ENCODE measurements at places on chromosomes 3 and 15.

- DNase-seq, result no peak
These were observed 629.2 kb upstream of the ZNF385D start for GRCh38 chr3:22380253-22380652.

DNA sequence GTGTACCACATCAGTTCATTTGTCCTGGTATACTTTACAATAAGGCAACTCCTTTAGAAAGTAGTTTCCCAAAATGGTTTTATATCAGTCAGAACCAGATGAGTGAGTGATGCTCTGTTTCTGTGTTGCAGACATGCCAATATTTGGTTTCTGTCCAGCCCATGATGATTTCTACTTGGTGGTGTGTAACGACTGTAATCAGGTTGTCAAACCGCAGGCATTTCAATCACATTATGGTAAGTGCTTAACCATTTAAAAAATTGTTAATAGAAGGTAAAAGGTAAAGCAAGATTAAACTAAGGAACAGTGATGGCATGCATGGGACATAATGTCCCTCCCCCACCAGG, 40.0 kb upstream of the SCAANT1 start:
- no peak for DNase-seq

GRCh38 chr15:37100966-37101215, 542 bp upstream of the MEIS2 start:
- no peak for DNase-seq

GRCh38 chr3:190586631-190587011, 72.7 kb downstream of the IL1RAP start:
- DNase-seq, result peak; percentile 31

DNA sequence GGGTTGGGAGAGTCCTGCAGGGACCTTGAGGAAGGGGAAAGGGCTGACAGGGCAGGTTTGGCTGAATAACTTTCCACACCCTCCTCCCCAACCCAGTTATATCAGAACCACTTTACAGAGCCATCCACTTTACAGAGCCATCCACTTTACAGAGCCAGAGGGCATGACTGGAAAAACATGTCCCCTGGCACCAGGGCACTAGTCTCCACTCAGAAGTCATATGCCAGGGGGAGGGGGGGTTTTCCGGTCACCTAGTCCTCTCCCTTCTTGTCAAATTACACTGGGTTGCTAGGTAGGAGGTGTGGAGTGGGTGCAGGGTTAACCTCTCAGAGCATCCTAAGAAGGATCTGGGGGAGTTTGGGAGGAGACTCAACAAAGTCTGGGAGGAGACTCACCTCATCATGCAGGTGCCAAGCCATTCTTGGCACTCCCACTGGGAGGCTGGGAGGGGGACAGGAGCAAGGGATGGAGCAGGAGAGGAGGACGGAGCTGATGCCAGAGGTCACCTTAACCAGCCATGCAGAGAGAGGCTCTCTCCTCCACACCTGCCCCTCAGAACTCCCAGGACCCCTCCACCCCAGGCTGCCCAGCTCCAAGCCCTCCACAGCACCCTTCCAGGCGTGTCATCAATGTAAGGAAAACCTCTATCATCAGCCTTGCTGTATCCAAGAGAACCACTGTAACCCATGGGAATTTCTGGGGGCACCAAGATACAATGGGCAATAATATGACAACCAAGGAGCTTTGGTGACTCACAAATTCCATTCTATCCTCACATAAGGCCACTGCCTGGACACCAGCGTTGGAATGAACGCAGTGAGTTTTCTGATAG, 1.7 kb downstream of the LRRC2 start:
- no peak for DNase-seq

GRCh38 chr3:194265505-194265892, 85.6 kb downstream of the CPN2 start:
- DNase-seq, result peak; percentile 82

- no peak for DNase-seq
These were observed 140.8 kb downstream of the ADAM10 start for GRCh38 chr15:58608711-58609110.

DNA sequence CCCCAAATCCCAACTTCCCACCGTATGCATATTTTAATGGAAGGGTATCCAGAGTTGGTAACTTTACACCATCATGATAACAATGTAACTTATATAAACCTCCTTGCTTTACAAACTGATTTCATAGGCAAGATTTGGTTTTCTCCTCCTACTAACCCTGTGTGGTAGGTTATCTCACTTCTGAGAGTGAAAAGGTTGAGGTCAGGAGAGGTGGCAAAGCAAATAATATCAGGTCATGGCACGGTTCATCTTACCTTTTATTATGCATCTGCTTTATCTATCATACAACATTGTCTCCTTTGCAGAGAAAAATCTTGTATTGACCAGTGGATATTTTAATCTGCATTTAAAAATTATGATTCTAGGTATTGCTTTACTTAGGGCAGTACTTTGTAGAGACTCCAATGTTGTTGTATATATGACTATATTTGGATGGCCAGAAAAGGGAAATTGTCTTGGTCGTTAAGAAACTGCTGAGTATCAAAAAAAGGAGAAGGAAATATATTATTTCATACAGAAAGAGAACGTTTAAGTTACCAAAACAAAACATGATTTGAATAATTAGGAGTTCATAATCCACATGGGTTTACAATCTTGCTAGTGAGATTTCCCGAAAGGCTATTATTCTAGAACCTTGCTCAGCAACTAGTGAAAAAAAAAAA, 30.4 kb downstream of the NFKBIZ start:
- no peak for DNase-seq

DNA sequence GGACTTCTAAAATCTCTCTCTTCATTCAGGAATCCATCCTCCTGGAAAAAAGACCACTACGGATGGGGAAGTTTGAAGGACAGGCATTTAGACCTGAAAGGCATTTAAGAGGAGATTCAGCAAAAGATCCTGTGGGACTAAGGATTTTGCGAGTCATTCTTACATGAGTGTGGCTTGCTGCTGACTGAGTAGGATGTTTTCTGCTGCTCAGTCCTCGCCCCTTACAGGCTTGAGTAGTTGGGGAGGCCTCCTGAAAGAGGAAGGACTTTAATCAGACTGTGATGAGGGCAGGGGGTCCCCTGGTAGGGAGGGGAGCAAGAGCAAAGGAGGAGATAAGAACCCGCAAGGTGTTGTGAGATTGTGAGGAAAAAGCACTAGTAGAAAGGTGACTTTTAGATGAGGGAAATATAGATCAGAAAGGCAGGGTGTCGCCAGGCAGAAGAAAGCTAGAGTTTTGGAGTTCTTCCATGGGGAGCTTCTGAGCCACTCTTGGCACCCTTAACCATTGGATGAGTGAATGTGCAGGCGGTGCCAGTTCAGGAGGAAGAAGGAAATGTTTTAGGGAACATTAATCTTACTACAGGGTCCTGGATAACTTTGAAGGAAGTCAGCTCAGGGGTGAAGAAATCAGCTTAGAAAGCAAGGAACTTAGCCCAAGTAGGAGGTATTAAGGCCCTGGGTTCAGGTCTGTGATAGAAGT, 171.1 kb downstream of the RORA start:
- DNase-seq, result no peak

DNA sequence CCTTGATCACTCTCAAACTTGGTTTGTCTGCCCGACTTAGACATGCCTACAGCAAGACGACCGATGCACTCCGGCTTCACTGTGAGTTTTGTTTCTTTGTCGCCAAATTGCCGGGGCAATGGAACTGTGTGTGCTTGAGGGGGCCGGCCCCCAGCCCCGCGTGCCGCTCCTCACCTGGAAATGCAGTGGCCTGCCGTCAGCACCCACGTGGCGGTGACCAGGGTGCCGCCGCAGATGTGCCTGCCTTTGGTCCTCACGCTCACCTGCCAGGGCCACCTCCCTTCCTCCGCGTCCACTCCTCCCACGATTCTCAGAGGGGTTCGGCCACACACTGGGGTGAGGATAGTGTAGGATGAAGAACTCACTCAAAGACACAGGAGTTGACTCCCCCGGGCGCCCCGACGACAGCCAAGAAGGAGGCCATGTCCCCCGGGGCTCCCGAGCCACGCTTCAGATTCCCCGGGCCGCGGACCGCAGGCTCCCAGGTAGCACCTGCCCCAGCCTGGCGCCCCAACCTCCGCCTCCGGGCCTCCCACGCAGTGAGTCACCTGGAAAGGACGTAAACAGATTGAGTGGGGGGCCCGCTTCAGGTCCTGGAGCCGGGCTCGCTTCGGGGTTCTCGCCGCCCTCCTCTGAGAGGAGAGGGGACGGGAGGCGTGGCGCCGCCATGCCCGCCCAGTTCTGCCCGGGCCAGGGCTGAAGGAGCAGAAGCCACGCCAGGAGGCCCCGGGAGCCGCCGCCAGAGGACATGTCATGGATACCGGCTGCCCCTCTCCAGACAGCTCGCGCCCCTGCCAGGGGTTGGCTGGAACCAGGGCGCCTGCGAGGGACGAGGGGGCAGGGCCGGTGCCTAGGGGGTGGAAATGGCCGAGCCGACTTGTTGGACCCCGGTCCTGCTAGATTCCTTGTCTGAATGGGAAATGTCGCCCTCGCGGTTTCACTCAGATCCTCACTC, 29.6 kb downstream of the MYL3 start:
- DNase-seq, result no peak

GRCh38 chr3:107384907-107385306, 7.7 kb downstream of the CCDC54 start:
- DNase-seq, result no peak

DNA sequence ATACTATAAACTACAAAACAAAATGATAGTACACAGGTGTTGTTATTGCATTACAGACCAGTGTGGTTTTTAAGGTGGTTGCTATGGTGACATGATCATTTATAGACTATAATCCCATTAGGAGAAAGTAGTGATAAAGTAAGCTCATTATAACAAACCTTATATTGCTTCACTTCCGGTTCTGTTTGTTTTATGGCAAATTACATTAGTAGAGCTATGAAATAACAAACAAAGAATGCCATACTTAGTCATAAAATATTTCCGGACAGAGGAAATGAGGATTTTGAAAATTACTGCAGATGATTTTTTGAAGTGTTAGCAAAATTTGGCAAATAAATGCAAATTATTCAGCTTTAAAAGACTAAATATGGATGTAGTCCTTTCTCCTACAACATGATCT, 640.4 kb upstream of the ARPP21 start:
- DNase-seq, result no peak

- DNase-seq, result no peak
These were observed 88.6 kb downstream of the THSD4 start for GRCh38 chr15:71203586-71204474.

GRCh38 chr3:81443958-81444357, 317.5 kb downstream of the GBE1 start:
- no peak for DNase-seq

DNA sequence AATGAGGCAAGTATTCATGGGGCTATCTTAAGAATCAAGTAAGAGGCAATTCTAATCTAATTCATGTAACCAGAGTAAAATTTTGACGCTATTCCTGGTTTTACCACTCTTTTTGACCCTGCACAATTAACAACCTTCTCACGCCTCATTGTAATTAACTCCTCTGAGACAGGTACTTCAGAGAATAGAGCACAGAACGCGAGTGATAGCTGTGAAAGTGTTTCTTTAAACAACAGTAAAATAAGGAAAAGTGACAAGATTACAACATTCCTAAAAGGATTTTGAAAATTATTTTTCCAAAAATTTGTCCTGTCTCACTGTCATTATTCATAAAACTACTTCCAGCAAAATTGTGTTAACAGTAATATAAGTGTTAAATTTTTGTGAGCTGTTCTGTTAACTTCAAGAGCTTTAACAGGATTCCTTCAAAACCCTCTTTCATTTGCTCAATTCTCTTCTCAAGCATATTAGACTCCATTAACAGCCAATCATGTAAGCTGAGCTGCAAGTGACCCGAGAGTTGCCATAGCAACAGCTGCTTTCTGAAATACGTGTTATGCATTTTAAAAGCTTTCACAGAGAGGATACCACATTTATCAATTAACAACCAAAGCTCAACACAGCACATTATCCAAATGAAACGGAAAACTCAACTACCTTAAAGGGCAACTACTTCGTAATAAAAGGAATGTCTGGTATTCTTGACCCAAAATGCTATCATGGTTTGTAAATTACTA, 93.1 kb downstream of the STAG1 start:
- DNase-seq, result no peak

GRCh38 chr3:196914866-196915265, 27.5 kb downstream of the NCBP2 start:
- no peak for DNase-seq

DNA sequence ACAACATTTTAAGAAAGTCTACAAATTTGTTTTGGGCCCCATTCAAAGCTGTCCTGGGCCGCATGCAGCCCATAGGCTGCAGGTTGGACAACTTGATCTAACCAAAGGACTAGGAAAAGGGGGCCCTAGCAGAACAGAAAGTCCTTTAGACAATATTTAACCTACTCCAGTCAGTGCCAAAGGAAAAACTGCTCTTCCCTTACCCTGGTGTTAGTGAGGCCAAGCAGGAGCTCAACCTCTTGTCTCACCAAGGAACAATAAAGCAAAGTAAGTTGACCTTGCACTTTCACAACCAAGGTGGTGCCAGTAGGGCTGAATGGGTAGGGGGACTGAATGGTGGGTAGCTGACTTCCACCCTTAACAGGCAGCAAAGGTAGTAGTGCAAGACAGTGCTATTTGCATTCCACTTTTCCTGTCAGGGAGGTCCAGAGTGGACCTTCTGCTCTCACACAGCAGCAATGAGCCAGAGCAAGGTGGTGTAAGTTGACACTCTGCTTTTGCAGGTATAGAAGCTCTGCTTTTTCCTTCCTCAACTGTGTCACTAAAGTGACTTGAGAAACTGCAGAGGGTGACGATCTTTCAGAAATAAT, 124.9 kb downstream of the WDR72 start:
- DNase-seq, result no peak

DNA sequence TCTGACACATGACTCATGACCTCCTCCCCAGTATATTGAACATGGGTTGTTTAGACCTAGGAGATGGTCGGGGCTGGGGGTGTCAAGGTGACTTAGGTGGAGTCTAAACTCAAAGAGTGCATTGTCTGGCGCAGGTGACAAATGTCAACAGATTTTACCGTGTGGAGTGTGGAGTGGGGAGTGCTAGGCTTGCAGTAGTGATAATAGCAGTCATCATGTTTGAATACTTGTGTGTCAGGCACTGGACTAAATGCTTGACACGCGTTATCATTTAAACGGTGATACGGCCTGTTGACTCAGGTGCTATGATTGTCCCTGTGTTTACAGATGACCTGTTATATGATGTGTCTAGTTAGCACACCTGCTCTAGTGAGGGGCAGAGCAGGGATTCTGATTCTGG, 30.8 kb downstream of the MUC20 start:
- DNase-seq, result no peak

DNA sequence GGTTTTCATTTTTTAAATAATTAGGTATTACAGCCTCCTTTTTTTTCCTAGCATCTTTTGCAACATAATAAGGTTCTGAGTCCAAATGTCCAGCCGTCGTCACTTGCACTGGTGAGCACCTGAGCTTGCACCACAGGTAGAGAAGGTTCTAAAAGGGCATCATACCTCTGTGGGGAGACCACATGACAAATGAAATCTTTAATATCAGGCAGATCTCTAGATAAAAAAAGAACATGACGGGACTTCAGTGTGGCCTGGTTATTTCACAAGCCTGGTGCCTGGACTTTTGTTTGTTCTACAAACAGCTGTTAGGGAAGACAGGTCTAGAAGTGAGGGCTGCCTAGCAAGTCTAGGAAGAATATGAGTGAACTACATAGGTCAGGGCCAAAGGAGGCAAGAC, 3.6 kb downstream of the ZBED2 start:
- no peak for DNase-seq

Measured in suppressor macrophage (primary cell).